DMS53 (cell line): ENCODE measurements at places on chromosomes 5 and 9.

GRCh38 chr5:121090822-121091221 lies 626.7 kb downstream of the PRR16 start:
- no peak for DNase-seq

DNA sequence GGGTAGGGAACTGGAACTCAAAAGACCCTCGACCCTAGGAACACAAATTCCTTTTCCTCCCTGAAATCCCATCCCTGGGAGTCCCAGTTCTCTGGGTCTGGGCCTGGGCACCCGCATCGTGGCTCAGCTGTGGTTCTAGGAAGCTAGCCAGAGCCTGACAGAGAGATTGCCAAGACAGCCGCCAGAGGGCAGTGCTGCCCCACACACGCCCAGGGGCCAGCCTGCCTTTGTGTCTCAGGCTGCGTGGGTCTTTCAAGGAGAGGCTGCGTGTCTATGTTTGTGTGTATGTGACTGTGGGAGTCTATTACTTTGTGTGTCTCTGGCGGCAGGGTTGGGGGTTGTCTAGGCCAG lies 32.0 kb upstream of the TTLL11 start:
- DNase-seq = peak; percentile 87

DNA sequence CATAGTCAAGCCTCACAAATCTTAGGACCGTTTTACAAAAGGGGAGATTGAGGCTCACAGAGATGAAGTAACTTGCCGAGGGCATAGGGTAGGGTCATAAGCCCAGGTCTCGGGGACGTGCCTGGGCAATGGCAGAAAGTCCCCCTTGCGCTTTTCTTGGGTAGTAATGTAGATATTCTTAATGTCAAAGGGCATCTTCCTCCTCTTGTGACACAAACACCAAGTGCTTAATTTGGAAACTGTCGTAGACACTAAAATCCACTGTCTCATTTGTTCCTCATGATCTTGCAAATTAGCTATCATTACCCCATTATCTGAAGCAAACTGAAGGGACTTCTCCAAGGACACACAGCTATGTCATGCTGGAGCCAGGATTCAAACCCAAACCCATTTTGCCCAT lies 180.8 kb downstream of the GAS1 start:
- DNase-seq = no peak

- DNase-seq = no peak
Measured at GRCh38 chr5:173659423-173659822, 43.0 kb upstream of the BOD1 start.

DNA sequence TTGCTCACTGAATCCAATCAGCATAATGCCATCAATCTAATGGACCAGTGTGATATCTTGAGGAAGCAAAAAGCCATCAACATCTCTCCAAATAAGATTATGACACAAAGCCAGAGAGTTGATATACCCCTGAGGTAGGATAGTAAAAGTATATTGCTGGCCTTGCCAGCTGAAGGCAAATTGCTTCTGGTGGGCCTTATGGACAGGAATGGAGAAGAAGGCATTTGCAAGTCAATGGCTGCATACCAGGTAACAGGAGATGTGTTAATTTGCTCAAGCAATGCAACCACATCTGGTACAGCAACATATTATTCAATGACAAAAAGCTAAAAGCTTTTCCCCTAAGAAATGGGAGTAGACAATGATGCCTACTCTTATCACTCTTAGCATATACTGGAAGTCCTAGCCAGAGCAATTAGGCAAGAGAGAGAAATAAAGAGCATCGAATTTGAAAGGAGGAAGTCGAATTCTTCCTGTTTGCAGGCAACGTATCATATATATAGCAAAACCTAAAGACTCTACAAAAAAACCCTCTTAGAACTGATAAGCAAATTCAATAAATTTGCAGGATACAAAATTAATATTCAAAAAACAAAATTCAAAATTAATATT lies 216.1 kb upstream of the RASA1 start:
- no peak for DNase-seq

DNA sequence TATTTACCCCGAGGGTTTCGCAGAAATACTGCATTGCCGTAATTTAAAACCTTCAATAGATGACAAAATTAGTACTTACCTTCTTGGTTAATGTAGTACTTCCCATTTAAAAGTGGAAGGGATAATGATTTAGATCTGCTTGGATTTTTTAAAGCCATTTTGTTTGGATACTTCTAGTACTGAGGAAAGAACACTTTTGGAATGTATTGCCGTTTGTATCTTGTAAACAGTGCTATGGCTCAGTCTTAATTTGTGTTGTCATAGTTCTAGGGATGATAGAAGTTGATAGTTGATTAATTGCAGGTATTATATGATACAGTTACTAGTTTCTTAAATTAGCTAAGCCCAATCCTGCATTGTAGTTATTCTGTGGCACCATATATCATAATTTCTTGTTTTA lies 33.1 kb downstream of the TNPO1 start:
- DNase-seq = no peak

DNA sequence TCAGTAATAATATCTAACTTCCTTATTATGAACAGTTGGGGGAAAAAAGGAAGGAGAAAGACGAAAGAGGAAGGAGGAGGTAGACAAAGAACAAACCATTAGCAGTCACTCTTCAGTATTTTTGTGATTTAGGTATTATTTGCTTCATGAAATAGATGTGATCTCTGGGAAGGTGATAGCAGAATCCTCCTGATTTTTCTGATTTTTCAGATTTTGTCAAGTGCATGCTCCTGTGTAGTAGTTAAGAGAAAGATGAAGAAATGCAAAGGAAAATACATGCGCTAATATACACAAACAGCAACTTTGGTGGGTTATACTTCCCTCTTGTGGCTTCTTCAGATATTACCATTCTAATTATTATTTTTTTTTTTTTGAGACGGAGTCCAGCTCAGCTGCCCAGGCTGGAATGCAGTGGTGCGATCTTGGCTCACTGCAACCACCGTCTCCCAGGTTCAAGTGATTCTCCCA lies 31.6 kb downstream of the LMNB1 start:
- peak; percentile 38 for DNase-seq

GRCh38 chr9:21923694-21924093 lies 70.5 kb downstream of the CDKN2A start:
- DNase-seq = no peak

DNA sequence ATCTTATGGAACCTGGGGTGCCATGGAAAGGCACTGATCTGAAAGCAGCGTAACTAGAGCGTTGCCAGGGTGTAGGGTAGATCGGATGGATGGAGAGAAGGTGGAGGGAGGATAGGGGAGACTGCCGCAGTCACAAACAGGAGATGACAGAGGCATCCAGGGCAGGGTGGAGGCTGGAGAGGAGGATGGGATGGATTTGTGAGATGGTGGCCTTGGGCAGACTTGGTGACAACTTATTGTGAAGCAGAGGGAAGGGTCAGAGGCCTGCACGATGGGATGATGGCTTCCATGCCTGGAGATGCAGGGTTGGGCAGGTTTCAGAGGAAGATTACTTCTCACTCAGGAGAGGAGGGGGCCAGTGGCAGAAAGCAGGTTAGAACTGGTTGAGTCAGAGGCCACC lies 2.4 kb downstream of the GLIPR2 start:
- DNase-seq = no peak

DNA sequence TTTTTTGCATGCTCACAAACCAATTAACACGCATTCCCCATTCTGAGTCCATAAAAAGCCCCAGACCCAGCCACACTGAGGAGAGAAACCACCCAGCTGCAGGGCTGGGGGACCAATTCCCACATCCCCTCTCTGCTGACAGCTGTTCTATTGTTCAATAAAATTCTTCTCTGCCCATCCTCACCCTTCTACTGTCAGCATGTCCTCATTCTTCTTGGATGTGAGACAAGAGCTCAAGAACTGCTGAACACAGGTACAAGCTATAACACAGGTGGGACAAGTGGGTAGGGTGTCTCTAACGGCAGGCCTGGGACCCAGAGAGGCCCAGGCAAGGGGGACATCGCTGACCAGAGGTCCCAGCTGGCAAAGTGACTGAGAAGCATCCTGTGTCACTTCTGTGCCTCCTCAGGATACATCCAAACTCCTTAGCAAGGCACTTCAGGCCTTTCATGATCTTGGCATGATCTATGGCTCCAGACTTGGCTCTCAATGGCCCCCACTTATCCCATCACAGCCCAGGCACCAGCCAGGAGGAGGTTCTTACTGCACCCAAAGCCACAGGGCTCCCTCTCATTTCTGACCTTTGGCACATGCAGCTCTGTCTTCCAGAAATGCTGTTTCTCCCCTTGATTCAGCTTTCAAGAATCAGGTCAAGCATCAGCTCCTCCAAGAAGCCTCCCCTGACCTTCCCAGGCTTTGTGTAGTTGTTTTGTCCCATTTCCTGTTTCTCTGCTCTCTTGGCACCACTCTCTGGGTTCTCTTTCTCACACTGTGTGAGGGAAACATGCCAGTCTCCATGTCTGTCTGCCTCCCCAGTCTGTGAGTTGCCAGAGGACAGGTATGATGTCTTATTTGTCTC lies 7.3 kb upstream of the ALDH1B1 start:
- DNase-seq = peak; percentile 22

DNA sequence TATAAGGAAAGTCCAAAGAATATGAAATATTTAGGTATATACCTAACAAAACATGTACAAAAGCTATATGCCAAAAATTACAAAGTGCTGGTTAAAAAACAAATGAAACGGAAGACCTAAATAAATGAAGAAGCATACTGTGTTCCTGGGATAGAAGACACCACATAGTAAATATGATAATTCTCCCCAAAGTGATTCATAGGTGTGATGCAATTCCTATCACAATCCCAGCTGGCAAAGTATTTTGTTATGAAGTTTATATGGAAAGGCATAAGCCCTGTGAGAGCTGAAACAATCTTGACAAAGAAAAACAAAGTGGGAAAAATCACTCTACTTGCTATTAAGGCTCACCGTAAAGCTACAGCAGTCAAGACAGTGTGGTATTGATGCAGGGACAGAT lies 2.6 kb upstream of the SMIM23 start:
- DNase-seq = peak; percentile 22

- no peak for DNase-seq
Measured at GRCh38 chr9:136541179-136541578, 4.7 kb downstream of the NOTCH1 start.

GRCh38 chr9:107471552-107471951 lies 18.0 kb downstream of the KLF4 start:
- no peak for DNase-seq

DNA sequence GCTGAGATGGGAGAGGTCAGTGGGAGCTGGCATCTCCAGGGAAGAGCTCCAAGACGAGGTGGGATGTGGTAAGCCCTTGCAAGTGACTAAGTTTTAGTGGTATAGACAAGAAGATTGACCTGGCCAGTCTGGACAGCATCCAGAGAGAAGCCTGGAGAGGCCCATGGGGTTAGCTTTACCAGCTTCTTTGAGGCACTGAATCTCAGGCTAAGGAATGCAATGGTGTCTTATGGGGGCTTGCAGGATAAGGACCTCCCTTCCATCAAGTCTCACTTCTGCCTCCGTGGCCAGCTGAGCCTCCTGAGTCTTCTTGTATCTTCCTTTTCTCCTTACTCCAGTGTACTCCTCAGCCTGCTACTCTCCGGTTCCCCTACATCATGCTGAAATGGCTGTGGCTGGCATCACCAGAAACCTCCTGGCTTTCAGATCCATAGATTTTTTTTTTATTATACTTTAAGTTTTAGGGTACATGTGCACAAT lies 56.5 kb upstream of the JADE2 start:
- DNase-seq = no peak

DNA sequence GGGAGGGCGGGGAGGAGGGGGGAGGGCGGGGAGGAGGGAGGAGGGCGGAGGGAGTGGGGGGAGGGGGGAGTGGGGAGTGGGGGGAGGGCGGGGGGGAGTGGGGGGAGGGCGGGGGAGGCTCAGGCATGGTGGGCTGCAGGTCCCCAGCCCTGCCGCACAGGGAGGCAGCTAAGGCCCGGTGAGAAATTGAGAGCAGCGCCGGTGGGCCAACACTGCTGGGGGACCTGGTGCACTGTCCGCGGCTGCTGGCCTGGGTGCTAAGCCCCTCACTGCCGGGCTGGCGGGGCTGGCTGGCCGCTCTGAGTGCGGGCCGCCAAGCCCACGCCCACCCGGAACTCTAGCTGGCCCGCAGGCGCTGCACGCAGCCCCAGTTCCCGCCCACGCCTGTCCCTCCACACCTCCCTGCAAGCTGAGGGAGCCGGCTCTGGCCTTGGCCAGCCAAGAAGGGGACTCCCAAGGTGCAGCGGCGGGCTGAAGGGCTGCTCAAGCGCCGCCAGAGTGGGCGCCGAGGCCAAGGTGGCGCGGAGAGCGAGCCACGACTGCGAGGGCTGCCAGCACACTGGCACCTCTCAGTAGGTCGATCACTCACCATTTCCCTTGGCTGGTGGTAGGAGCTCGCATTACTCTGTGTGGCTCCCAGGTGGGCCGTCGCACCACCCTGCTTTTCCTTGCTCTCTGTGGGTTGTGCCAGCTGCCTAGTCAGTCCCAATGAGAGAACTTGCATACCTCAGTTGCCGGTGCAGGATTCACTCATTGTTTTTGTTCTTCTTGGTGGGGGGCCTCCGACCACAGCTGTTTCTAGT lies 160.2 kb downstream of the CNTLN start:
- no peak for DNase-seq

DNA sequence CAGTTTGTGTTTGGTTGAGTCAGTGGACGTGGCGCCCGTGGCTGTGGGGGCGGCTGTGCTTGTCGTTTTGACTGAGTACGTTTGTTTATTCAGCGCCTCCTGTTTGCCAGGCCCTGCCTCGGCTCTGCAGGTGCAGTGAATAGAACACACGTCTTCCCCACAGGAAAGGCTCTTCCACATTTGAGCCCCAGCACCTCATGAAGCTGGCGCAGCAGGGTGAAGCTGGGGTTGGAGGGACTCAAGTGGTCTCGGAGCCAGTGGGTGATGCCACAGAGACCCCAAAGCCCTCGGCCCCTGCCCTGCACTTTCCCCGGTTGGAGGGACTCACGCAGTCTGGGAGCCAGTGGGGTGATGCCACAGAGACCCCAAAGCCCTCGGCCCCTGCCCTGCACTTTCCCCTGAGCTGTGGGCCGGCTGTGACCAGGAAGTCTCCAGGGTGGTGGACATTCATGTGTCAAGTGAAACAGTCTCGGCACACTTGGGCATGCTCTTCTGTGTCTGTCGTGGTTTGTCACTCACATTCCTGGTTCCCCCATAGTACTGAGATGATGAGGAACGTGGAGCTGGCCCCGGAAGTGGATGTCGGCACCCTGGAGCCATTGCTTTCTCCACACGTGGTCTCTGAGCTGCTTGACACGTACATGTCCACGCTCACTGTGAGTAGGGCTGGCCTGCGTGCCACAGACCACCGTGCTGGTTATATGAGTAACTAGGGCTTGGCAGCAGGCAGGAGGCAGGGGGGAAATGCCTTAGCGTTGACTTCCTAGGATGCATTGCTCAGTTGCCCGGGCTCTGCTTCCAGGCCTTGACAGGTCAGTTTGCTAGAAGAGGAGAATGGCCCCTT lies 13.6 kb downstream of the EXOC3 start:
- DNase-seq = no peak
